Activated CD8-positive, alpha-beta memory T cell treated with anti-CD3 and anti-CD28 coated beads for 1 hour (primary cell): ENCODE measurements at places on chromosomes 1 and 21.
A peak's percentile ranks its signal among the peaks of the same experiment; 100 is the strongest.

- DNase-seq, result no peak
Measured at GRCh38 chr1:152047413-152047729, 10.6 kb upstream of the S100A11 start.

- no peak for DNase-seq
Measured at GRCh38 chr1:8063298-8064036, 37.4 kb upstream of the ERRFI1 start.

DNA sequence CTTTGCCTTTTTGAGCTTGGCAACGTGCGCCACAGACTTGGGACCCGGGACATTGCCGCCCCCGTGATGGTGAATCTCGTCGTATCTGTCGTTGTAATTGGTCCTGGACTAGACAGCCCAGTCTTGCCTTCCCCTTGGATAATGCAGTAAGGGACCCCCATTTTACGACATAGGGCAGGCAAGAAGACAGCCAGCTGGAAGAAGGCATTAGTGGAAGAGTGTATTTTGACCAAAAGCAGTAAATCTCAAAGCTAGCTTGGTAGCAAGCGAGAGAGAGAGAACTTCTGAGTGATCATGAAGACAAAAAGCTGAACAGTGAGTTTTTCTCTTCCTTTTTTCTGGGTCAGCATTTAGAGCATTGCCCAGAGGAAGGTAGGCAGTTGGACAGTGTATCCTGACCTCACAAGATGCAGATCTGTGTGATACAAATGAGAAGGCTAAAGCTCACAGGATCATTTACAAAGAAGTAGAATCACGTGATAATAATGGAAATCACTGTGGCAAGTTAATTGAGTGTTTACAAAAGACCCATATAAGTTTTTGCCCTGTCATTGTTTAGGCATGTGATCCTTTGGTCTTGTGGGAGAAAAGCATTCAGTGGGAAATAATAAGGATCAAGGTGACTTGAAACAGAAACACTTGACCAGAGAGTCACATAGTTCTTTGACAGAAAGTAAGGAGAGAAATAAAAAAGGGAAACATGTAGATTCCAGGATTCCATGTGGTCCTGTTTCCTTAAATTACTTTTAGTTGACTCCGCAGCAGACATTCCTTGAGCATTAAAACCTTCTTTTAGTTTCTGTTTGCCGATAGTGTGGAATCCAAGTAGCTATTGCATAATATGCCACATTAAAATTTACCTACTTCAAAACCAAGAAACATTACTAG, 66.3 kb downstream of the CNST start:
- DNase-seq, result no peak

GRCh38 chr1:31843506-31843905, 27.7 kb upstream of the SPOCD1 start:
- DNase-seq, result no peak

GRCh38 chr21:44985441-44986401, 45.9 kb downstream of the SLX9 start:
- no peak for DNase-seq

DNA sequence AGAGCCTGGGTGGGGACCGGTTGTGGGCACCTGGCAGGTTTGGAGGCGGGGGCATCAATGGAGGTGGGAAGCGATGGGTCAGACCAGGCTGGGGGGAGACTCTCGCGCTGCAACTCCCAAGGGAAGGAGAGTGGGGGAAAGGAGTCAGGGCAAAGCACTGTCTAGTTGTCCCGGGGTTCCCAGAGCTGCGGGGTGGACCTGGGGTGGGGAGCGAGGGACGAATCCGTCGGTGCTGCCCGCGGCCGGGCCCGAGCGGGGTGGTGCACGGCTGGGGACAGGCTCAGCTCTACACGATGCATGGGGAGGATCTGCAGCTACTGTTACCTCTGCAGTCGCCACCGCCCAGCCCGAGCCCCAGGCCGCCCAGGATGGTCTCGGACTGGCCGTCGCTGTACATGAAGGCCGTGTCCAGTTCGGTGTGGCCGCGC, 427 bp downstream of the AKR7A2 start:
- DNase-seq, result no peak

DNA sequence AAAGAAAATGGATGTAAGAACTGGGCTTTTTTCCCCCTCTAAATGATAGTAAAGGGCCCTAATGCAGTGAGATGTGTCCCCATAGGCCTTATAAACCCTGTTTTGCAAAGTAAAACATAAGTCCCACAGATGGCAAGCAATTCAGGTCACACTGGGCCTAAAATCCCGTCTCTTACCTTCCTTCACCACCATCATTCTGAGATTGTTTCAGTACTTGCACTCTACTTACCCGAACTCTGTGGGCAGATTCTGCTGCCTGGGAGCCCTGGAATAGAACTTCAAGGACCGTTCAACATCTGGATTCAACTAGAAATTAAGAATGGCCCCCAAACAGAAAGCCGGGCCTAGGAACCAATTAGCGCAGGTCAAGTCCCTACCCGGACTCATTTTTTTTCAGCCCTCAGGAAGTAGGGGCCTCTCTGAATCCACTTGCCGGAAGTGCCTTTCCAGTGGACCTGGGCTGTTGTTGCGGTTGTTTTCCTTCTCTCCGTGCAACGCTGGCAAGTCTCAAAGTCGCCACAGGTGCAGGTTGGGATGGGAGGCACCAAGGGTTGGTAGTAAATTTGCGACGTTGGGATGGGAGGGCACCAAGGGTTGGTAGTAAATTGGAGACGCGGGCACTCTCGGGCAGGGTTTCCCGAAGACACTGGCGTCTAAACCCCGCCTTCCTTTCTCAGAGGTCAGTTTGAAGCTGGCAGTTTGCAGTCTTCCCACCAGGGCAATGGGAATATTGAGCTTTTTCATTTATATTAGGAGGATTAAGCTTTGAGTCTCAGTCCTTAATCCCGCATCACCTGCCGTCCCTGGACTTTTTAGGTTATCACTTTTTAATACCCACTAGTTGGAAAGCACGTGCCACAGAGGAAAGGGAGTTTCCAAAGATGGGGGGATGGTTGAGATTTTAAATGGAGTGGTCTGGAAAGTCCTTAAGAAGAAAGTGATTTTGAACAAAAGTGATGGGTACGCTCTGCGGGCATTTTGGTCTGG, at the start of gene TMEM69:
Gene TMEM69 (plus strand): TSS at position 428 of the 987 bp plus-strand sequence. CDS start 2,888 bp downstream, outside the sequence.
- DNase-seq, result peak; percentile 46

DNA sequence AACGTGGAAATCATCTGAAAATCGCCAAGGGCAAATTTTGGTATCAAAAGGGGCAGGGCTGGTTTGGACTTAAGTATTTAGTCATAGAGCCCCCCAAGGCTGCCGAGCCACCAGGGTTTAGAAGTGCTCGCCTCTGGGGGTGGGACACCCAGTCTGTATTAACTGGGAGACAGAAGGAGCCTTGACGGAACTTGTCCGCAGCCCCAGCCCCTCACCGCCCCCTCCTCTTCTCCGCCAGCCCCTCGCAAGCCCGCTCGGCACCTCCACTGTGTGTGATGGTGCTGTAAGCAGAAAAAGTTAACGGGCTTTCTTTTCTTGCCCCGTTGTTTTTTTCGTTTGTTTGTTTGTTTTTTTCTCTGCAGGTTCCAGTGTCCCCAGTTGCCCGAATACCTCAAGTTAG, 37.5 kb upstream of the KDM4A start:
- DNase-seq, result no peak

DNA sequence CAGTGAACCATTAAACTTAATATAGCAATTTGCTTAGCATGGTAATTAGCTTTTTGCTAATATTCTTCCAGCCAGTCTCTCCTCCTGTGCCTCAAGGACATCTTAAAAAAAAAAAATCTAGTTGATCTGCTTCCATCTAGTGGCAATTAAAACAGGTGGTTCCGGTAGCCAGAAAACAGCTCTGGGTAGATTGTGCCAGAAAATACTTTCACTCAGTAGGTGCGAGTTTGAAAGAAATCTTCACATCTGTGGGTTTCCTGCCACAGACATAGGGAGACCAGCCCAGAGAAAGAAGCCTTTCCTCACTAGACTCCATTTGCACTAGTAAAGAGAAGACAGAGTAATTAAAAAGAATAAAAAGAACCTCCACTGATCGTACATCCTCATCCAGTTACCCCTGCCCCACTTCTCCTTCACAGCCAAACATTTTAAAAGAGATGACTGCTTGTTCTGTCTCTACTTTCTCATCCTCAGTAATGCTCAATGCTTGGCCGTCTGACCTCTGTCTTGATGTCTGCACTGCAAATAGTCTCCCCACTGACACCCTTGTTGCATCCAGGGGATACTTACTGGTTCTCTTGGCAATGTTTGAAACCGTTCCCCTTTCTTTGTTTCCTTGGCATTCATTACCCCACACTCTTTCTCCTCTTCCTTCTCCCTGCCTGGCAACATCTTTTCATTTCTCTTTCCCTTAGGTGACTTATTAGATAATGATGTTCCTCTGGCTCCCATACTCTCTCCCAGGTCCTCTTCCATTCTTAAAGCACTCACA, 16.9 kb downstream of the SELL start:
- no peak for DNase-seq

- DNase-seq, result no peak
Measured at GRCh38 chr1:215260711-215261110, 178.2 kb downstream of the KCNK2 start.

DNA sequence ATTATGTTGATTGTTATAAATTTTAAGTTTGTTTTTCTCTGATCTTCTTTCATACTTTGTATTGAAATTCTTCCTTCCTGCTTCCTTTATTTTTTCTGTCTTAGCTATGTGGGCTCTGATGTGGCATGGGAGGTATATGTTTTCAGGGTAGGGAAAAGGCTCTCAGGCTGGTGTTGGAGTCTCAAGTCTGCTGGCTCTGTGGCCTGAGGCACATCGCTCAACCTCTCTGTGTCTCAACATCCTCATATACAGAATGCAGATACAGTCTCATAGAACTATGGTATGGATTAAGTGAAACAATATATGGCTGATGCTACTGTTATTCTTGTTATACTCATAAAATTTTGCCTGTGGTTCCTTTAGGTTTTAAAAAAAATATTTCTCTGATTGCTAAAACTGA, 105.9 kb downstream of the KCNN3 start:
- no peak for DNase-seq

DNA sequence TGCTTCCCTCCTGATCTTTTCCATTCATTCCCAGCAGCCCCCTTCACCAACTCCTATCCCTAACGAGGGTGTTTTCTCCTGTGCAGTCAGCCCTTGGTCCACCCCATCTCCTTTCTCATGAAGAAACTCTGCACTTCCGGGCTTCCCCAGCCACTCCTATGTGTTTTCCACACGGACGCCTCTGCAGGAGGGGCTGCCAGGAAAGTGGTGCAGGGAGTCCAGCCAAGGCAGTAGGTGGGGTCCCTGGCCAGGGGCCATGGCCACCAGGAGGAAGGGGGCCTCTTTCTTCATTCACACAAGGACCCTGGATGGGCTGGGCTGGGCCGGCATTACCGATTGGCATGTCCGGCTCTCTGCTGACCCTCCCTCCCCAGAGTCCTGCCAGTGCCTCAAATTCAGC, 72.8 kb upstream of the EFHD2 start:
- no peak for DNase-seq

DNA sequence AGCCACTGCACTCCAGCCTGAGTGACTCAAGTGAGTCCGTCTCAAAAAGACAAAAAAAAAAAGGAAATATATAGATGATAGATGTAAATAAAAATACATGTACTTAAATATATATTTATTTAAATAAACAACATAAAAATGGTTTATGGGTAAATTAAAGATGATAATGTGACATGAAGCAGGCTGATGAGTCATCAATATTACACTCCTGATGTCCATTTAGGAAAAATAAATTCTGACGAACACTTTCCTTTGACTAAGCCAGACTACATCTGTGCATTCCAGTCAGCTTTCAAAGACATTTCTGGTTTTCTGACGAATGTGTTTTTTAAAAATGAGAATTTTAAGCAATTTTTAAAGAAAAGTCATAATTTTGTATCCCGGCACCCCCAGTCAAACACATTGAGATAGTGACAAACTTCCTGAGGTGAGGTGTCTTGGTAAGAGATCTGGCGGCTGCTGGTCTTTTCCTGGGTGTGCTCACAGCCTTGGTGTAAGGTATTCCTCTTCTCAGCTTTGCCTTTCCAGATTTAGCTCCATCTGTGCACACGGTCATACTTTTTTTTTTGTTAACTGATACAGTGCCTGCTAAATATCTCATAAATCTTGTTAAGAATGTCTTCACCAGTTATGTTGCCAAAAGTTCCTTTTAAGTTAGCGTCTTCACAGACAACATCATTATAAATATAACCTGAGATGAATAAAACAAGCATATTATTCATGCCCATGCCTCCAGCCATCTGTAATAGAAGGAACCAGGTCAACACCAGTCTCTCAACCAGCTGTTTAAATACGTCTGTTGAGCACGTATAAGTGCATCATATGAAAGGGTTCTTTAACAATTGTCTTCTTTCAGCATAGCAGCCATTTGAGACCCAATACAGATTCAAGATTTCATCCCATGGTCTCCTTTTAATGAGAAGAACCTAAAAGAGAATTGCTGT, 214.5 kb upstream of the PLD5 start:
- no peak for DNase-seq

DNA sequence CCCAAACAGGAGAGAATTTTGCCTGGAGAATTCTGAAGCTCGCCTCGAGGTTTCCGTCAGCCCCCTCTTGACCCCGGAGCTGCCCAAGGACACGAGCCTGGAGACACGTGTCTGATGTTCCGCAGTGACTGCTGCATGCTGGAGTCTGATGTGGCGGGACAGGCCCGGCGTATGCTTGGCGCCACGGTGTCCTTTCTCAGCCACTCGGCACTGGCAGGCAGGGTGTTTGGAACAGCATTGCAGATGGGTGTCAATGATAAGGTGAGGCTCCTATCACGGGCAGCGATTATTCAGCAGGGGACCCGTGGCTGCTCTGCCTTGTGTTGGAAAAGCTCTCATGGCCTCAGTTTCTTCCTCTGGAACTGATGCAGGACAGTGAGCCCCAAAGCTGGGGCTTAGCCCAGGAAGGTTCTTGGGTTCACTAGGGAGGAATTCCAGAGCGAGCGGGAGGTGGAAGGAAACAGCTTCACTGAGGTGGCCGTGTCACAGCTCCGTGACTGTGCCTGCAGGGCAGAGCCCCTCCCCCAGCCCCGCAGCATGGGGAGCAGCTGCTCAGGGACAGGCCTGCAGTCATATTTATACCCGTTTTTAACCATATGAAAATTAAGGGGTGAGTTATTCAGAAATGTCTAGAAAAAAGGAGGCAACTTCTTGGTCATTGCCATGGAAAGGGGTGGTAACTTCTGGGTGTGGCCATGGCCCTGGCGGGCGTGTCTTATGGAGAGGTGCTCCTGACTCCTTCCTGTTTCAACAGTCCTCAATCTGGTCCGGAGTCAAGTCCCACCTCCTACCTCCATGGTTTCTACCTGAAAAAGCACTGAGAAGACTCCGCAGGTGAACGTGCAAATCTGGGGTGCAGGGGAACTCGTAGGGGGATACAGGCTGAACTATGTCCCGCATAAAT, 123.4 kb downstream of the SIK1 start:
- DNase-seq, result no peak

GRCh38 chr1:107724648-107725047, 240.3 kb downstream of the VAV3 start:
- DNase-seq, result no peak

- DNase-seq, result no peak
Measured at GRCh38 chr1:202088206-202088605, 34.5 kb upstream of the GPR37L1 start.
